ENCODE measurements at places on chromosomes 2 and 18.

DNA sequence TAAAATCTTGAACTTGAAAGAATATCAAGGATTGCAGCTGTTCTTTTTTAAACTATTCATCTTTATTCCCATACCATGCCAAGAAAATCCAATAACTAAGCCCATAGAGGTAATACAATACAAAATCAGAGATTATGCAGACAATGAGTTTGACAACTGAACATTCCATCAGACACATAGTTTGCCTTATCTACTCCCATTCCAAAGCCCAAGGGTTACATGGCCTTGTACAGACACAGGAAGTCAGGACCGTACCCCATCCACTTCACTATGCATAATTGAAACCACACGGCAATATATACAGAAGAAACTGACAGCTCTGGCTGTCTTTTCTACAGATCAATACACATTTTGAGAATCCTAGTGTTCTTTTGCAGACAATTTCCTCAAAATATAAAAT, 181.3 kb downstream of the TMX3 start:
- DNase-seq = no peak

- peak; percentile 71 for DNase-seq
Measured at GRCh38 chr2:232523682-232524597, 2.0 kb upstream of the CHRND start.

DNA sequence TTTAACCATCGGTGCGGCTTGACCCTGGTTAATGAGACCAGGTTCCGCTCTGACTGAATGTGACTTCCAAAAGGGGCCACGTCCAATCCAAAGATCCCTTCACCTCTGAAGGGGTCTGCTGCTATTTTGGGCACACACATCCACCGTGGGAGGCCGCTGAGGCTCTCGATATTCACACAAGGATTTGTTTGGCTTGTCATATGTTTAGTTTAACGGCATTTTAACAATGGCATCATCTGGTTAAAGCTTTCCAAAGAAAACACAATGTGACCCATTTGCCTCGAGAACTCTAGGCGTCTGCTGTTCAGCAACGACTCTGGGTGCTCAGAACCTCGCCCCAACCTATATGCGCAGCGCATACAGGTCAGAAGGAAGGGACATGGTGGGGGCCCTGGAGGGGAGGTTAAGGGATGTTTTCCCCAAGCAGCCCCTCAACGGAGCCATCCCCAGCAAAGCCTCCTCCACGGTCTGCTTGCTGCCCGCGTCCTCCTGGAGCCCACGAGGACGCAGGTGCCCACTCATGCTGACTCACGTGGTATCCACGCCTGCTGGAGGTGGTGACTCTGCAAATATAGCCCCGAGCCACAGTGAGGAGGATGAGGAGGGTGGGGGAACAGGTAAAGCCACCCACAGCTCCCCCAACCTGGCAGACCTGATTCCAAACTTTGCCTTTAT, 260.3 kb downstream of the HDAC4 start:
- no peak for DNase-seq

DNA sequence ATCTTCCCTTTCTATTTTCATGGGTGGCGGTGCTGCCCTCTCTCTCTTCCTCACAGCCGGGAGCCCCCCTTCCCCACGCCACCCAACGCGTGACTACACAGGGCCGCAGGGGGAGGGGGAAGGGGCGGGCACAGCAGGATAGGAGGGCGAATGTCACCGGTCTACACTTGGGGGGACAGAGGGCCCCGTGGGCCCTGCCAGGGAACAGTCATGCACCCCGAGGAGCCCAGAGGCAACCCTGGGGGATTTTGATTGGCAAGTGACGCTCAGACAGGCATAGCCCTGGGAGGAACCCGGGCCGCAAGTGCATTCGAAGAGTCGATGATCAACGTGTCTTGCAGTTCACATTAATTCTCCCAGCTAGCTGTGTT, 91.1 kb upstream of the ANKRD30BL start:
- DNase-seq = no peak

GRCh38 chr2:223598994-223599639, 3.0 kb downstream of the SCG2 start:
- DNase-seq = no peak

DNA sequence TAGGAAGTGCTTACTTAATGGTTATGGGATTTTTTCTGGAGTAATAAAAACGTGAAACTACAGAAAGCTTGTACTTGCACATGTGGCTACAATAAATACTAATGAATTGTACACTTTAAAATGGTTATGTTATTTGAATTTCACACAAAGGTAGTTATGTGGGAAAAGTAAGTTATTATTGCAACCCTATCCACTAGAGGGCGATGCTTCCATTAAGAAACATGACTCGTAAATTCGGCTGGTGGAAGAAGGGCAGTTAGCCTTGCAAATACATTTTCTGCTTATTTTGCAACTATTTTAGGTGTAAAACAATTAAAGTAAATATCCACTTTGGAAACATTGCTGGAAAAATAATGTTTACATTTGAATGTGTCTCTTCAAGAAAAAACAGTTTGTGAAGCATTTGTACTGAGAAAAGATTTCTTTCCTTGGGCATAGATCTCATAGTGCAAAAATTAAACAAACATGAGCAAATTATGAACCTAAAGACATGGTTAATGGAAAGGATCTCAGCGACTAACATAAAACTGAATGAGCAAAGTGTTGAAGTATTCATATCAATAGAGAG, 68.1 kb upstream of the CSRNP3 start:
- DNase-seq = peak; percentile 63

- peak; percentile 21 for DNase-seq
Measured at GRCh38 chr2:110167326-110168000, 37.4 kb downstream of the NPHP1 start.

GRCh38 chr2:45131587-45131986, 122.3 kb upstream of the SIX2 start:
- DNase-seq = no peak

- no peak for DNase-seq
Measured at GRCh38 chr18:52403291-52404021, 63.5 kb downstream of the DCC start.

GRCh38 chr2:23653326-23653725, 268.3 kb downstream of the KLHL29 start:
- no peak for DNase-seq

DNA sequence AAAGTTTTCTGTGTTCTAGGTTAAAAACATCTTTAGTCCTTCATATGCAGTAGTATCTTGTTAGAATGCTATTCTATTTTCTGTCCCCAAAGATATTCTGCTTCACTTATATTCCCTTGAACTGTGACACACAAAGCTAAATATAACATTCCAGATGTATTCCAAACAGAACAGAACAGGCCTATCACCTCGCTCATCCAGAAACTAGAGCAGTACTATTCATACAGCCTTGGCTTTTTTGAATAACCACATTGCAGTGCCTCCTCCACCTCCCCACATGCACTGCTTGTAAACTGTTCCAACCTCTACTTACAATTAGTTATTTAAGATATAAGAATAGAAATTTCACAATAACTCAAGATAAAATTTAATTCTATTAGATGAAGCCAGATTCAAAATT, 196.8 kb downstream of the EXOC6B start:
- no peak for DNase-seq

GRCh38 chr2:47129191-47129706, 25.9 kb downstream of the STPG4 start:
- no peak for DNase-seq

DNA sequence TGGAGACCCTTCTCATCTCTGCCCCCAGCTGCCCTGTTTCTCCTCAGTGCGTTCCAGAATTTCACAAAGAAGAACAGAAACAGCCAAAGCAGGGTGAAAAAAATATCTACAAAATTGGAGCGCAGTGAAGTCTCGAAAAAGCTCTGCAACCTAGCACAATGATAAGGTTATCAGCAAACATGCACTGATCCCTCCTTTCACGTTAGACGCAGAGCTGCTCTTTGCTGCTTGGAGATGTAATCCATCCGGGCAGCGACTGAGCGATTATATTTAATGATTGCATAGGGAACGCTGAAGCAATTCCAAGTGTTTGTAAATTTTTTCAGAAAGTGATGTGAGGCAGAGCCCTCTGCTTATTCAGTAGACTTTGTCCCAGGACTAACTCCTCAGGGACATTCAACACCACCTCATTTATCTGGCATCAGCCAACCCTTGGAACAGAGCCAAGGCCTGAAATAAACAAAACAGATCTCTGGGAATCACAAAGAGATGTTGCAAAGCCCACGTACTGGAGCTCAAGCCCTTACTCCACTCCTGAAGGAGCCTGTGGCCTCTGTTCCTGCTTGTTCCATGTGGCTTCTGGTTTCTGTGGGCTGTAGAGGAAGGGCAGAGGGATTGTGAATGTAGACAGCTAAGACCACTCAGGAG, 172.6 kb upstream of the BCL2L11 start:
- DNase-seq = no peak

- DNase-seq = no peak
Measured at GRCh38 chr18:75421656-75422055, 5.8 kb downstream of the SMIM21 start.

DNA sequence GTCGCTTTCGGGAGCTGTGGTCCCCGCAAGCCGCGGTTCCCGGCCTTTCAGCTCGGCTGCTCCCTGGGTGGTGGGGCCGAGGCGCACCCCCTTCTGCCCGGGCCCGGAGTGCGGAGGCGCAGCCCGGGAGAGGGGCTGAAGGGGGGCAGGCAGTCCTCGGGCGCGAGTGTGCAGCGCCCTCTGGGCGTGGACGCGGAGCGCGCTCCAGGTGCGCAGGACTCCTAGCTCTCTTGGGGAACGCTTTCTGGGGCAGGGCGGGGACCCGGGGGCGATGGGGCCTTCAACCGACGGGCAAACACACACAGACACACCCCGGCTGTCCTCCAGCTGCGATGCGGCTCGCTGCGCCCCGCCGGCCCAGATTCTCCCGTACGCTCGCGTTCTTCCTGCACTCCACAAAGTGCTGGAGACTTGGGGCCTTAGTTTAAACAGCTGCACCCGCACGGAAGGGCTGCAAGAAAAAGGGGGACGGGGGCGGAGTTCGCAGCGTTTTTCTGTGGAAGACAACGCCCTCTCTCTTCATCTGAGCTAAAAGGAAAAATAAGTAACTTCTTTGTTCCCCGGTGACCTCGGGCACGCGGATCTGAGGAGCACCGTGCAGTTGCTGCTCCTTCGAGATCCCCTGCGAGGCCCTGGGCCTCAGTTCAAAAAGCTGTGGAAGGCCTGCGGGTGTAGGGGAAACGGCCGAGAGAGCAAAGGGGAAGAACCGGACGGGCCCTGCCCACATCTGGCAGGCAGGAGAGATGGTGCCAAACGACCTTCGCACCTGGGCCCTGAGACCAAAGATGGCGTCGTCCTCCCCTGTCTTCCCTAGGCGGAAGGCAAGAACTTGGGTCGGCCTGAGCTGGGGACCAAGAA, 593 bp upstream of the SDC1 start:
- DNase-seq = peak; percentile 92

DNA sequence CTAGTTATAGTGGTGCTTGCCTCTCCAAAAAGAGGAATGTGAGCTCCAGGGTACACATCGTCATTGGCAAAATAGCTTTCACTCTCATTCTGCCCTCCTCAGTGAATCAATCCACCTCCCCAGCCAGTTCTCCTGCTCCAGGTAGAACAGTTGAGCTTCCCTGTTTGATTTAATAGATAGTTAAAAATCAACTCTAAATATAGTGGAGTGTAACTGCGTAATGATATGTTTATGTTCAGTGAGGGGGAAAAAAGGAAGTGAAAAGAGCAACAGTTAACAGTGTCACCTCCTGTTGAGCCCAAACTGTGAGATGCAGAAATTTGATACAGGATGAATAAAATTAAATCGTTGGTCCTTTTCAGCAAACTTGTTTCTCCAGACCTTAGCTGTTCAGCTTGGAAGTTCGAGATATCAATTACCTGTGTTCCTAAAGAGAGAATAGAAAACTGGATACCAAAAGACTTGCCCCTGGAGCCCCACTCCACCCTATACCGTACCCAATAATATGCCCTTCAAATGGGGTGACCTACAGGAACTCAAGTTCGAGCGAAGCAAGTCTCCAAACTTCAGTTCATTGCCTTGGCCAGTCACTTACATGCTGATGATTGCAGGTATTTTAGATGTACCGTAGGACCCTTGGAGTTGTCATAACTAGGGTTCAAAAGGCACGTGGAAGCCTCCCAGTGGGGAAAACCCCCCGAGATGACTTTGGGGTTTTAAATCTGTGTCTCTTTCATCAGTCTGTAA, 708.4 kb downstream of the RNF144A start:
- DNase-seq = no peak

DNA sequence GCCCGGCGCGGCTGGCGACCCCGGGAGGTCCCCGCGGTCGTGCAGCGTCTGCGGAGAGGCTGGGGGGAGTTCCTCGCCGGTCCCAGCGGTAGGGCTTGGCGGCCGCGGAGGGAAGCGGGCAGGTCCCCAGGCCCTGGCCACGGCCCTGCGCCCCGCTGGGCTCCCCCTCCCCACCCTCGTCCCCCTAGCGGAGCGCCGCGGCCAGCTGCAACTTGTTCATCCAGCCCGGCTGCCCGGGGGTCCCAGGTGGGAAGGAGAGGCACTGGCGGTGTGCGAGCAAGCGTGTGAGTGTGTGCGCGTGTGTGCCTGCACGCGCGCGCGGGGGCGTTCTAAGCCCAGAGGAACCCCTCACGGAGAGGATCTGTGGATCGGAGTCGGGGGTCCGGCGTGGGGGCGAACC, 1.3 kb downstream of the PTPRM start:
- no peak for DNase-seq

DNA sequence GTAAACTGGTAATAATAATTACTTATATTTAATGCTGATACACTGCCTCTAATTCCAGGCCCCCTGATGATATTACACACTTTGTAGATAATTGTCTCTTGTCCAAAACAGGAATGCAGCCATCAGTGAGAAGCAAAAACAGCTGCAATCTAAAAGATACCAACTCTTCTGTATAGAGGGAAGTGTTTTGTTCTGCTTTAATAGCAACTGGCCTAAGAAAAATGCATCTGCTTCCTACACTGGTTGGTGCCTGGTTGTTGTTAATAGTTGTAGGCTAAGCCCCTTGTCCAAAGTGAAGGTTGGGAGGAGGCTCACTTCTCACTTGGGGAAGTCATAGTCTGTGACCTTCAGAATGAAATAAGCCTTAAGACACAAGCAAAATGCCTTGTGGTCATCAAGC, 332.0 kb downstream of the ZNF521 start:
- no peak for DNase-seq

DNA sequence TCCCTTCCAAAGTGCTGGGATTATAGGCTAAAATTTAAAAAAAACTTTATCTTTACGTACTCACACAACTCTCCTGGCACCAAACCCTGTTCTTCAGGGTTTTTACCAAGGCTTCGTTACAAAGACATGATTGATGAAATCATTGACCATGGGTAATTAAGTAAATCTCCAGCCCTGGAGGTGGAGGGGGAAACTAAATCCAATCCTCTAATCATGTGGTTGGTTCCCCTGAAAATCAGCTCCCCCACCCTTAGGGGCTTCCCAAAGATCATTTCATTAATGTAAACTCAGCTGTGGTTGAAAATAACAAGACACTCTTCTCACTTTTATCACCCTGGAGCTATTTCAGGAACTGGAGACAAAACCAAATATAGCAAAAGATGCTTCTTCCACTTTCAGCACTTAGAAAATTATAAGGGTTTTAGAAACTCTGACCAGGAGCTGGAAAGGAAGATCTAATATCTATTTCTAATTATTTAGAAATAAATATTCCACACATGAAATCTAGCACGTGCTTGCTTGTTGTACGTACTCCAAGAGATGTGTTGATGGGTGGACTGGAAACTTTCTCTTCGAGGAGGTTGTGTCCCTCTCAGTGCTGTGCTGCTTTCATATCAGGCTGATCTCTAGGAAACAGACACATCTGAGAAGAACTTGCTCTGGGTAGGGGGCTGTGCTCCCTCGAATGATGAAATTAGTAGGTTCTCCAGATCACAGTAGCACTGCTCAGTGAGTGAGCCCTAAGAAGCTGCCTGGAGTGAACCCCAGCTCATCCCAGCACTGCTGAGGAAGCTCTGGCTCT, 67.2 kb downstream of the SMAD4 start:
- no peak for DNase-seq

Measured in SW480 (cell line).